ENCODE measurements at places on chromosomes 2 and 18.

GRCh38 chr2:52404866-52405265, 1362.7 kb upstream of the CHAC2 start:
- DNase-seq = no peak

DNA sequence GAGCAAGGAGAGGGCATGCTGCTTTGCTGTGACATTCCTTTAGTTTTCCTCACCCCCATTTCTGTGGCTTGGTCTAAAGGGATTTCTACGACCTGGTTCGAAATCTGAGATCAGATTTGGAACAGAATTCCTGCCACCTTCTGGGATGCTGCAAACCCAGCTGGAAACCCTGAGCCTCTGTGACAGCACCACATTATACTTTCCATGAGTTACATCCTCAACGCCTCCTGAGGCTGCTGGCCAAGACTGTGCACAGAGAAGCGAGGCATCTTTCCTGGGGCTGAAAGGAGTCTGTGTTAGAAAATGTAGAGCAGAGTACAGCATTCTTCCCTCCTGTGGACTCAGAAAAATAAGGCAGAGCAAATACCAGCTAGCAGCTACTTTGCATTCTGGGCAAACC, 138.1 kb upstream of the CHAC2 start:
- DNase-seq = no peak

DNA sequence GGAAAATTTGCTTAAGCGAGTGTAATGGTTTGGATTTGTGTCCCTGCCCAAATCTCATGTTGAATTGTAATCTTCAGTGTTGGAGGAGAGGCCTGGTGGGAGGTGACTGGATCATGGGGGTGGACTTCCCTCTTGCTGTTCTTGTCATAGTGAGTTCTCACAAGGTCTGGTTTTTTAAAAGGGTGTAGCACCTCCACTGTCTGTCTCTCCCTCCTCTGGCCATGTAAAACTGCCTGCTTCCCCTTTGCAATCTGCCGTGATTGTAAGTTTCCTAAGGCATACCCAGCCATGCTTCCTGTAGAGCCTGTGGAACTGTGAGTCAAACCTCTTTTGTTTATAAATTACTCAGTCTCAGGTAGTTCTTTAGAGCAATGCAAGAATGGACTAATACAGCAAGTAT, 6.6 kb downstream of the YIPF4 start:
- no peak for DNase-seq

DNA sequence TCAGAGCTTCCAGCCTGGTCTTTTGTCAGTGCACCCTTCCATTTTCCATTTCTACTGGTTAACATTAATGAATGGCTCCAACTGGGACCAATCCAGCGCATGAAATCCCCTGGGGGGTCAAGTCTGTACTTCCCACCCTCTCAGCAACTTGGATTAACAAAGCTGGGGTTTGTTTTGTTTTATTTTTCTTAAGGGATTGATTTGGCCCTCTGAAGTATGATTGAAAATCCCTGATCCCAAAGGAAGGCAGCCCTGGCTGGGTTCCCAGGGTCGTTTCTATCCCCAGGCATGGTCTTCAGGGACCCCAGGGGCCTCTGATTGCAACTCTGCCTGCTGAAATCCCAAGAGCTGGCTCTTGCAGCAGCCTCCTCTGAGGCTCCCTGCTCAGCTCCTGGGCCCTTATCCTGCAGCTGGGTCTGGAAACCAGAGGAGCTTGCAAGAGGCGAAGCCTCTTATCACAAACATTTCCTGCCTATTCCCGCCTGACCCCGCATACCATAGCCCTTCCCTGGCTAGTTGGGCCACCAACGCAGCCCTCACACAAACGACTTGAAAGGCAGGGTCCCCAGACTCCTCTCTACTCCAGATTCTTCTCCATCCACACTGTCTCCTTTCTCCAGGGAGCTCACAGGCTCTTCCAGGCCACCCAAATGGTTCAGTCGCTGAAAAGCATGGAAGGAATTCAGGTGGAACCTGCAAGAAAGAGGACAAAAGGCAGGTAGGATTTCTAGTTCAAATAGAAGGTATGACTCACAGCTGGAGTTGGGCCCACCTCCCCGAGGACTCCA, 109.7 kb upstream of the PKDCC start:
- DNase-seq = no peak

DNA sequence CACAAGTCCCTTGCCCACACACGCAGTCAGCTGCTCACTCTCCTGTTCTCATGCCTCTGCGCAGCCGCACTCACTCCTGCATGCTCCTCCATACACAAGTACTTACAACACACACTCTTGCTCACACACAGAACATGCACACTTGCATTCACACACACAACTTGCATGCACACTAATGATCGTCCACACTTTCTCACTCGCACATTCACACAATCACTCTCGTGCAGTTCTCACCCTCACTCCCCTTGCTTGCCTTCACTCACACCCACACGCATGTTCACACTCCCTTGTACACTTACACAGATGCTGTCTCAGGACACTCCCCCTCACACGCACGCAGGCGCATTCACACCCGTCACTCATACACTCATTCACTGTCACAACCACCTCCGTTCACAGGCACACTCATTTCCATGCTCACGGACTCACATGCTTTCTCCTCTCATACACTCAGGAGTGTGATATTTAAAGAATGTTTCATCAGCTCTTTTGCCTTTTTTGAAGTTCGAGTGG, 36.1 kb upstream of the LYPD6B start:
- DNase-seq = no peak

GRCh38 chr2:96733931-96734330, 5.9 kb downstream of the LMAN2L start:
- DNase-seq = no peak

DNA sequence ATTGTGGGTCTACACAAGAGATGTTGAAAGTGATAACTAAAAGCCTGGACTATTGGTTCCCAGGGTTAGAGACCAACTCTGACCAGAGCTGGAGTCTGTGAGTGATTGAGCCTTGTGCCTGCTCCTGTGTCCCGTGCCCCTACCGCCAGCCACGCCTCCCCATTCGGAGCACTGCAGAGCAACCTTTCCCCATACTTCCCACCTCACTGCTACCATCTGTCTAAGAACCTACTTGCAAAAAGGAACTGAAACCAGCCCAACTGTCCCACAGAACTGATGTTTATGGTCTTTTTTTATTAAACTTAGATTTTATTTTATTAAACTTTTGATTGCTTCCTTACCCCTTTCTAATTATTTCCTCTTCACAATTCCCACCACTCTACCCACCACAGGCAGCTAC, 300.3 kb upstream of the MGAT5 start:
- DNase-seq = no peak

- no peak for DNase-seq
Observed at GRCh38 chr2:96931466-96931865, 54.9 kb downstream of the FAM178B start.

GRCh38 chr2:173884025-173884802, 81.0 kb downstream of the SP3 start:
- no peak for DNase-seq

DNA sequence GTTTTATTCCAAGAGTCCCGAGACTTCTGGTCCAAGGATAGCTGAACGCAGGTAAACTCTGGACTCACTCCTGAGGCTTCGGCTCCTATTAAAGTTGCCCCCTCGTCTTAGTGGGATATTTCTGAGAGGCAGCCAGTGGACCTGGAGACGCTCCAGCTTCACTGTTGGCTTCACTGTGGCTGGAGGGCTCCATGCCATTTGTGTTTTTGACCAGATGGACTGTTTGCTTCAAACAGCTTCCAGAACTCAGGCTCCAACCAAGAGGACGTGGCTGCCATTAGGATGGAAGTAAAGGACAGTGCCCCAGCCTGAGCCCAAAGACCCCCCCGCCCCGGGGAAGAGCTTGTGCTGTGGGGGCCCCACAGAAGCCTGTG, 94.4 kb upstream of the LDAH start:
- no peak for DNase-seq

DNA sequence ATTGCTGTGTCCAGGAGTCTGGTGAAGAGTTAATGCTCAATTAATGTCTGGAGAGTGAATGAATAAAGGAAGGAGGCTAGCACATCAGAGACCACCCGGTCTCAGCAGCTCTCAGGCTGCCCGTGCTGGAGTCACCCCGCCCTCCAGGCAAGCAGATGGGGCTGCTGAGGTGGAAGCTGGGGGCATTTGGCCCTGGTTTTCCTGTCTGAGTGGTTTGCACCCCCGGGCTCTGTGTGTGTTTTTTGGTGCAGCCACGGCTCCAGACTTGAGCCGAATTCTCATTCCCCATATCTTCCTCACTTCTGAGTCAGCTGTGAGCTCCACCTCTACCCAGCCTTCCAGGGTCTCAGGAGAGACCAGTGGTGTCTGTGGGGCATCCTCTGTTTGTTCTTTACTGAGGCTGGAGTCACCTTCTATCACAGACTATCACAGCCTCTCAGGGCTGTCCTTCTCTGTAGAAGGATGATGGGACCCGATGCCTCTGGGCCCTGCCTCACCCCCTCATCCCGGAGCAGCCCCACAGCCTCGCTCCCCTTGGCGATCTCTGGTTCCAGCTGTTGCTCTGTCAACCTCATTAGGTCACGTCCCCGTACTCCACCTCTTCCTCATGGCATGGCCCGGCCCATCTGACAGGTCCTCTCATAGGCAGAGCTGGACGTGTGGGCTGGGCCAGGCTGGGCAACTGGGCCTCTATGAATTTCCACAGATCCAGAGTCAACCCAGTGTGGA, 60.8 kb downstream of the HS1BP3 start:
- no peak for DNase-seq

- DNase-seq = no peak
Observed at GRCh38 chr18:35588995-35589394, 7.5 kb downstream of the GALNT1 start.

GRCh38 chr18:50806208-50806616, 13.6 kb downstream of the MRO start:
- no peak for DNase-seq

Data from Jurkat, Clone E6-1 (cell line).